ENCODE measurements at places on chromosomes 4 and X.

DNA sequence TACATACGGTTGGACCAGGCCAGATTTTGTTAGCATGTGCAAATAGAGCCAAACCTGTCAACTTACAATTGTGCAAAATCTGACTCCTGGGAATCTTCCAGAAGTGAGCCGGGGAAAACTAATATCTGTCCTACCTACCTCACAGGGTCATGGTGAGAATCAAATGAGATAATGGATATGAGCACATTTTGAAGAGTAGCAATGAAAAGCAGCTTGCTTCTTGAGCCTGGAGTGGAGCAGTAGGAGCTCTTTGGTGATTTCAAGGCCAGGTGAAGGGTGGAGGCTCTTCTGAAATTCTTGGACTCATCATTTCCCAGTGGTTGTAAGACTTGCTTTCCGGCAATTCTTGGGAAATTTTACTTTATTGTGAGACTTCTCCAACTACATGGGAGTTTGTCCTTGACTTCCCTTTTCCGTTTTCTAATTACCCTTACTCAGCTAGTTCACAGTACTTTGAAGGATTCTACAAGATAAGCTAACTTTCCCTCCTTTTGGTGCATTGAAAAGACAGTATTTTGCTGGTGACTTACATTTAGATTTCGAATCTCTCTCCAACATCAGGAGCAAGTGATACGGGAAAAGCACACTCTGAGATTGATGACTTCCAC is 12.2 kb downstream of the PLAC1 start:
- no peak for DNase-seq

DNA sequence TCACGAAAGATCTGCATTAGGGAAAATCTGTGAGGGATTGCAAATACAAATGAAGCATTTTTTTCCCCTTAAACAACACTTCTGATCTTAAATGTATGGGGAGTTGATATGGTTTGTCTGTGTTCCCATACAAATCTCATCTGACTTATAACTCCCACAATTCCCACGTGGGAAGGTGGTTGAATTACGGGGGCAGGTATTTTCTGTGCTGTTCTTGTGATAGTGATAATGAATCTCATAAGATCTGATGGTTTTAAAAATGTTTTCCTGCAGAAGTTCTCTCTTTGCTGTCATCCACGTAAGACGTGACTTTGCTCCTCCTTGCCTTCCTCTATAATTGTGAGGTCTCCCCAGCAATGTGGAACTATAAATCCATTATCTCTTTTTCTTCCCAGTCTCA is 107.4 kb upstream of the KCNIP4 start:
- DNase-seq, result no peak

GRCh38 chrX:150567645-150568319 is 639 bp upstream of the MTM1 start:
- DNase-seq, result no peak

- no peak for DNase-seq
These were observed 6.1 kb downstream of the LIAS start for GRCh38 chr4:39464886-39465501.

- DNase-seq, result no peak
These were observed 24.5 kb downstream of the SLC25A43 start for GRCh38 chrX:119423631-119424030.

DNA sequence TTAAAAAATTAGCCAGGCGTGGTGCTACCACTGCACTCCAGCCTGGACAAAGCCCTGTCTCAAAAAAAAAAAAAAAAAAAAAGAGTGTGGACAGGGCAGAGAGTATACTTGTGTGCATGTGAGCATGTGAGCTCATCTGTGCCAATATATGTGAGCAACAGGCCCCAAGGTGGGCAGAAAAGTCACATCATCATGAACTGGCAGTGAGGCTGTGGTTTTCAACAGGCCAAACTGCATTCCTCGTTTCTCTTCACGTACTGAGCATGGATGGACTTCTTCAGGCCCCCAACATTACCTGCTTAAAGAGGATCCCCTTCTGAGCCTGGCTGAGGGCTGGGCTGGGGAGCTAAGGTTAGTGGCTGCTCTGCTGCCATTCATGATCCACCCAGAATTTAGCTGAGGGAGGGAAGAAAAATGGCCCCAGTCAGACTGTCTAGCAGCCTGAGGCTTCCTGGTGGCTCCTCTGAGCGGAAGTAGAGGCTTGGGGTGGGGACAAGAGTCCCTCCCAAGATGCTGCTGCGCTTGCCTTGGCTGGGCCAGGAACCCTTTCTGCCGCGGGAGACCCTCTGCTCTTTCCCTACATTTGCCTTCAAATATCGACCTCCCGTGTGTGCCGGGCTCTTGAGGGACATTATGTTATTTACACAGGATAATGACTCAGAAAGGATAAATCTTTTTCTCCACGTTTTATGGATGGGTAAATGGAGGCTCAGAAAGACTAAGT is 55.0 kb downstream of the DIPK2B start:
- no peak for DNase-seq

DNA sequence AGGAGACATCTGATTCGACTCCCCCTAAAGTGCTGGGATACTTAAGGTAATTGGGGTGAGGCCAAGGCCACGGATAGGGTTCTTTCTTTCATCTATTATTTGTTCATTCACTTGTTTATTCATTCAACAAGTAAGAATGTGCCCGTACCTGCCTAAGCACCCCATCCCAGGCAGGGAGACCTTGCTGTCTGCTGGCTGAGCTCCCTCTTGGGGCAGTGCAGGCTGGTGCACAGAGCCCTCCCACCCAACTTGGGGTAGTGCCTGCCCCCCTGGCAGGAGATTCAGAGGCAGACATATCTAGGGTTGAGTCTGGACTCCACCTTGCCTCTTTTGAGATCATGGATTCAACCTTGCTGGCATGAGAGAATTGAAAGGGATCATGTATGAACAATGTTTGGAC is 95.7 kb downstream of the DRD5 start:
- no peak for DNase-seq

DNA sequence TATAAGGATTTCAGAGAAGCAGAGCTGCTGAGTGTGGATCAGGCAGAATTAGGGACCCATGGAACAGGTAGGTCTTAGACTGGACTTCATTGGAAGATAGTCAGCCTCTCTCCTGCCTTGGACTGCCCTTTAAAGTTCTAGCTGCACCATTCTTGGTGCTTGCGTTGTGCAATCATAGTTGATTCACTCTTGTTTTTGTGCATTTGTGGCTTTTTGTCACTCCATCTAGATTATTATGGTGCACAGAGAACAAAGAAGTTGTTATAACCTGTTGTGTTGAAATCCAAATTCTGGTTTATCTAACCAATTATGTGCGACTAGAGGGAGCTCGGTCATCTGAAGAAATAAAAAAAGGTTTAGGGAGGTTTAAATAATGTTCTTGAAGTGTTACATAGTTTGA is 59.3 kb downstream of the JADE1 start:
- no peak for DNase-seq

- no peak for DNase-seq
These were observed 272.3 kb upstream of the FGF16 start for GRCh38 chrX:77174680-77175519.

DNA sequence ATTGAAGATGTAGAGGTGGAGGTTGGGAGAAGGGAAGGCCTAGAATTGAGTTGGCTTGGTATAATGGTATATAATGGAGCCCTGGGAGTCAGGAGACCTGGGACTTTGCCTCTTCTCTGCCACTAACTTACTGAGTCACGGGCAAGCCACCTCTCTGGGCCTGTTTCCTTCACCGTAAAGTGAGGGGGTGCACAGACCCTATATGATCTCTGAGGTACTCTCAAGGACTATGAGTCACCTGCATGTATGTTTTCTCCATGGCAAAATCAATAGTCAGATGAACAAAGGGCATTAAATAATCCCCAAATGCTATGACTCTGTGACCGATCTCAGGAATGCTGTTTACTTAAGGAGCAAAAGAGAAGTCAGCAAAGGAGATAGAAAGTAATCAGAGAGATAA is 5.1 kb downstream of the P2RY4 start:
- no peak for DNase-seq

GRCh38 chrX:118702741-118703140 is 24.7 kb upstream of the IL13RA1 start:
- DNase-seq, result no peak

DNA sequence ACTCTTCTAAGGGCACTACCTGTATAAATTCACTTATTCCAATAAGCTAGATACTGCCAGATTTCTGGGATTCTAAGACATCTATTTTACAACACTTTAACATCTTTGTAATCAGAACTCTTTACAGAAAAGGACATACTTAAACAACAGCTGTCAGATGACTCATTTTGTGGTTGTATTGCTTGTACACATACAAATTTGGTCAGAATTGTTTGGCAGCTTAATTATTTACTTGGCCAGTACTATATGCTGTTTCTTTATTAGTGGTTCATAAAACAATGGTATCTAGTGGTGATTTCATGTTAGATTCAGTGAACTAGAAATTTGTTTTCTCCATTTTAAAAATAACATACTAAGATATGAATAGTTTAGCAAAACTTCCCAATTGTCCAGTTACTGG is 27.2 kb downstream of the PALLD start:
- DNase-seq, result no peak

GRCh38 chr4:94965852-94966251 is 208.1 kb downstream of the BMPR1B start:
- DNase-seq, result no peak

DNA sequence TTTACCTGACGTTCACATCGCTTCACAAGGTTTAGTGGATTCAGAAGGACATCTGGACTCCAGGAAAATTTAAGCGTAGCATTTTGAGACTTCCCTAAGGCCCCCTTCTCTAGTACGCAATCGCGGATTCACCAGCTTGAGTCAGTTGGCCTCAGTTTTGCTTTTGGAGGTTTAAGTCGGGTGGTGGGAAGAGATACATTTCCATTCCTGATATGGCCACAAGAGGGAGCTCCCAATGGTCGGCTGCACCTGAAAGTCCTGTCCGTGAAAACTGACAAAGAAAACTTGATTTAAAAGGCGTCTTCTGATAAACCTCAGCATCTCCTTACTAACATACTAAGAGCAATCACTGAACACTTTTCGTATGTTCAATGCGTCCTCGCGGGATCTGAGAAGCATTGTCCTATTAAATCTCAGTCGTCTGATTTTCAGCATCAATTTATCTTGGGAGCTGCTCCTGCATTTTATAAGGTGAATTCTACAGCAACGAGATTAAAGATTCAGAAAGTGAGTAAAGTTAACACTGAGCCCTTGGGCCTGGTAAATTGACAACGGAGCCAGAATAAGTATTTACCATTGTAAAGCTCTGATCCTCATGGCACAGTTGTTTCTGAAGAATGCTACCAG is 50.6 kb downstream of the LGI2 start:
- DNase-seq, result peak; percentile 56

DNA sequence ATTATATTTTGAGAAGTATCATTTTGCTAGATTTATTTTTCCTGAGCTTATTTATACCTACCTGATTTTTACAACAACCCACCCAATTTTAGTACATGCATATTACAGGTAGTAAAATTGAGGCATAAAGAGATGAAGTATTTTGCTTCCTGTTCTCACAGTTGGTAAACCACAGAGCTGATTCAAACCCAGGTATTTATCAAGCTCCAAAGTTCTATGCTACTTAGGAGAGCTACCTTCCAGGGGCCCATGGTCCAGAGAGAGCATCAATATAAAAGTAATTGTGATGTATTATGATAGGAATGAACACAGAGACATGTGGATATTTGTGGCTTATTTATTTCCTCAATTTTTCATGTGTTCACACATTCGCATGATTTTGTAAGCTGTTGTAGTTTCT is 20.2 kb upstream of the GBA3 start:
- no peak for DNase-seq

- no peak for DNase-seq
These were observed 9.6 kb upstream of the STK32B start for GRCh38 chr4:5041699-5042098.

DNA sequence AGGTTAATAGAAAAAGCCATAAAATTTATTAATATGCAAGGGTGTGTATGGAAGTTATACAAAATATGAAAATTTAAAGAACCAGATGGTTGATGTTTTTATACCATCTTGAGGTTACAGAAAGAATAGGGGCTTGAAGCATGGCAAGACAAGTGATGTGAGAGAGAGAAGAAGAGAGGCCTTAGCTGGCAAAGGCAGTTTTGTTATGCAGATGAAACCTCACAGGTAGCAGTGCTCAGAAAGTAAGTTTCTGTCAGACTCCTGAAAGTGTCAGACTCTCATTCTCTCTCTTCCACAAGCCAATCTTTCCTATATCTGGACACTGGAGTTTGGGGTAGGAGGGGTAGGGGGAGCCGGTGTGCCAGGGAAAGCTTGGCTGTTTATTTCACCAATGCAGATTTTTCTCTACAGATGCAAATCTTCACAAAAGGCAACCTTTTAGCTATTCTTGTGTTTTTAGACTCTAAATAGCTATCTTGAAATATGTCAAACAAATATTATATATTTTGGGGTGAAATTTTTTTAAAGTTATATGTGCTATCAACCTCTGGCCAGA is 124.5 kb downstream of the CFAP299 start:
- no peak for DNase-seq

DNA sequence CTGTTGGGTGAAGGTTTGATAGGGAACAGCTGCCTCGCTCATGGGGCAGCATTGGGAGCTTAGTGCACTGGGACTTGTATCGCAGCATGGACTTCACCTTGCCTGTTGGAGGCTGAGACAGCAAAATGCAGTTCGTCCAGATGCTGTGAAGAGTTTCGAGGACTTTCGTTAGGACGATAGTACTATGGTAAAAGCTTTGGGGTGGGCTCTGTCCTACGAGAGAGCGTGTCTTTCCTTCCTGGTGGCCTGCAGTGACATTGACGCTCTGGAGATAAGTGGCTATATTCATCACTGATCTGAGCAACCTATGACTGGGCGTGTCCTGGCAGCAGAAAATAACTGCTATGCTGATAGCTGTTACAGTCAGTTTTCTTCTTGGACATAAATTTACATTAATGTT is 44.8 kb downstream of the ARHGAP10 start:
- no peak for DNase-seq

GRCh38 chrX:140355922-140356321 is 148.9 kb downstream of the SOX3 start:
- DNase-seq, result no peak

DNA sequence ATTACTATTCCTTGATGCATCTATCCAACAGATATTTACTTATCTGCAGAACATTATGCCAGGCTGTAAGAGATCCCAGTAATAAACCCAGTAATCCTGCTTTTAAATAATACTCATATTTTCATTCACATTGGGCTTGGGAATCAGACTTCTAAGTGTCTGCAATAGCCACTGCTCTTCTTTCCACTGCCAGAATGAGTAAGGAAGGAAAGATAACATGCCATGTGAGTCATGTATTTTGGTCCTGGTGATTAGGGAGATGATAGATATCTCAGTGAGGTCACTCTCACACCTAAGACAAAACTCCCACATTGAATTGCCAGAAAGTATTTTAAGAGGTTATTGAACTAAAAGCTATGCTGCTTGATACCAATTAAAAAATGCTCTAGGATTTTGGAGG is 13.9 kb upstream of the HEPH start:
- no peak for DNase-seq

- peak; percentile 69 for DNase-seq
These were observed 5.1 kb downstream of the MED28 start for GRCh38 chr4:17619416-17620105.

GRCh38 chr4:118280501-118281218 is 72.1 kb downstream of the PRSS12 start:
- DNase-seq, result no peak

- no peak for DNase-seq
These were observed 47.5 kb upstream of the GALNT7 start for GRCh38 chr4:173121076-173121561.

- no peak for DNase-seq
These were observed 374.3 kb downstream of the IQCM start for GRCh38 chr4:149441338-149441737.

GRCh38 chr4:158170691-158171561 is 1.9 kb downstream of the GASK1B start:
- peak; percentile 74 for DNase-seq

Measured in psoas muscle (tissue), 8 donors.